ENCODE measurements at places on chromosomes 13 and 19.

- DNase-seq: no peak
Observed at GRCh38 chr13:98466634-98467236, 110.2 kb downstream of the STK24 start.

DNA sequence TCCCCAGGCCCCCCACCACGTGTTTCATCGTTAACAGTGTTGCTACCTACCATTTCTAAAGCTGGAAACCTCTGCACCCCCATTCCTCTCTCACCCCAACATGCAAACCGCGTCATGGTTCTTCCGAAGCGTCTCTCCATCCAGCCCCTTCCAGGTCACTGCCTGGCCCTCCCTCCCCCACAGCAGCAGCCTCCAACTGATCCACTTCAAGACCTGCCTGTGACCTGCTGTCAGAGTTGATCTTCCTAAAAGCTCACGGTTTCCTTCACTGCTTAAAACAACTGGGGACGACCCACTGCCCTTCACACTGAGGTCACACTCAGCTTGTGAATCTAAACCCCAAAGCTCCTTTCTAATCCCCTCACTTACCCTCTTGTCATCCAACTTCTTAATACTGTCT, 47.7 kb downstream of the STK24 start:
- DNase-seq: no peak

DNA sequence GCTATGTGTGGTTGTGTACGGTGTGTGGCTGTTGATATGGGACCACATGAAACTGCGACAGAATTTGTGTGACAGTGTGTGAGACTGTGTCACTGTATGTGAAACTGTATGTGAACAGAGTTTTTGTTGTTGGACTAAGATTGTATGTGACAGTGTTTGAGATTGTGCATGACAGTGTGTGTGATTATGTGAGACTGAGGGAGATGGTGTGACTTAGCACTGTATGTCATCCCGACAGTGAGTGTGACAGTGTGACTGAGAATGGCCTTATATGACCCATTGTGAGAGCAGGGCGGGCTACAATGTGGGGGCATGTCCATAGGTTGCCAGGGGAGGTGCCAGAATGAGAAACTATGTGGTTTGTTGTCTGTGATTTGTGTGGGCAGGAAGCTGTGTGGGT, 930 bp downstream of the ZNF583 start:
- DNase-seq: no peak

- no peak for DNase-seq
Observed at GRCh38 chr19:55647732-55648584, at the start of gene CCDC106. CCDC106 (plus strand) TSS chr19:55648212; CDS start chr19:55649047, 835 bp downstream.

- no peak for DNase-seq
Observed at GRCh38 chr19:12543855-12544254, 7.4 kb downstream of the ZNF564 start.

DNA sequence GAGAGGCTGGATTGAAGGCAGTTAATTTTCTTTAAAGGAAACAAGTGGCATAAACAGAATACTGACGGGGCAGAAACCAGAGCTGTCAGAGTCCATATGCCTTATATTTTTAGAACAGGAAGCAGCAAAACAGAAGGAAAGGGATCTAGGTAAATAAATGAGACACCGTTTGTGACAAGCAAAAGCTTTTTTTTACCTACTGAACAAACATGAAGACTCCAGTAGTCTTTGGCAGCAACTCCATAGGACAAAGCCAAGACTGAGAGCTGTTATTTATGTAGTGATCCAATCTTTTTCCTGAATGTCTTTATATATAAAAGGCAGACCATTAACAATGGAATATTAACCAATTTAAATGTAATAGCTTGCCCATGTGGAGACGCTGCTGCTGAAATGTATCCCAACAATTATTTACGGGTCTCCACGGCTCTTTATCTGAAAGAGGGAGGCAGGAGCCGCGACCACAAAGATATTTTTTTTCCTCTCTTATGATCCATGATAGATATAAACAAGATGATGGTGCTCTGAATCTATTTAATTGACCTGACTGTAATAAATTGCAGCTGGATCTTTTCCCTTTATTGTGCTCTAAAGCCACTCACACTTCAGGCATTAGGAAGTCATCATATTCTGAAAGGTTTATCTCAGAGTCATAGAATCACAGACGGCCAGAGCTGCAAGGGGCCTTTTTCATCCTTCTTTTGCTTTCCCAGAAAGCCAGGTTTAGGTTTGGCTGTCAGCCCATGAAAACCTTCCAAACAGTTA, 687.8 kb downstream of the EFNB2 start:
- no peak for DNase-seq

GRCh38 chr19:48284896-48285295, 15.0 kb downstream of the ZNF114 start:
- DNase-seq: no peak

DNA sequence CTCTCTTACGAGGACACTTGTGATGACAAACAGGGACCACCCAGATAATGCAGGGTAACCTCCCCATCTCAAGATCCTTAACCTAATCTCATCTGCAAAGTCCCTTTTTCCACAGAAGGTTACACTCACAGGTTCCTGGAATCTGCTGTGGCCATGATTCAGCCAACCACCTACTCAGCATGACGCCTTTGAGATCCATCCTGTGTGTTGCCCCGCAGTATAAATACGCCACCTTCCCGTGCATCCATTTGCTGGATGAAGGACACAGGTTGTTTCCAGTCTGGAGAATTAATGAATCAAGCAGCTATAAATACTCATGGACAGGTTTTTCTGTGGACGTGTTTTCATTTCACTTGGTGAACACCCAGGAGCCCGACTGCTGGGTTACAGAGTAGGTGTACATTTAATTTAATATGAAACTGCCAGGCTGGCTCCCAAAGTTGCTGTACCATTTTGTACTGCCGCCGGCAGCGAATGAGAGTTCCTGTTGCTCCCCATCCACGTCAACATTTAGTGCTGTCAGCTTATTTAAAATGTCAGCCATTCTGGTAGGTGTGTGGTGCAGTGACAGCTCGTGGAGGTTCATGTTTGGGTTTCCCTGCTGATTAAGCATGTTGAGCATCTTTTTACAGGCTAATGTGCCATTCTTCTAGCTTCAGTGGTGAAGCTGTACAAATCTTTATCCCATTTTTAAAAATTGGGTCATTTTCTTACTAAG, 40.2 kb downstream of the ELL start:
- no peak for DNase-seq

GRCh38 chr13:51552027-51552426, 32.2 kb upstream of the WDFY2 start:
- no peak for DNase-seq

DNA sequence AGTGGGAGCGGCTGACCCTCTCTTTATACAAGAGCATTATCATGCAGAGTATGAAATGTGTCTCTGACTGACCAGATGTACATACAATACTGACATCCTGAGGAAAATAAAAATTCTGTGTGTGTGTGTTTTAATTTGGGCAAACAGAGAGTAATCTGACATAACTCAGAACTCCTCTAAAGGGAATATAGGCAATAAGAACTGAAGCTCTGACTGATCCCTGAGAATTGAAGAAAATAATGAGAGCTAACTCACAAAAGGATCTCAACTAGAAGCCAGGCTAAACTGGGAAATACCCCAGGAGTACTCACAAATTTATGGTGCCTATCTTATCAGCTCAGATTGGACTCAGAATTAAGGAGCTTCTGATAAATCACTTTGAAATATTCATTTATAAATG, 539.9 kb downstream of the OLFM4 start:
- DNase-seq: no peak

DNA sequence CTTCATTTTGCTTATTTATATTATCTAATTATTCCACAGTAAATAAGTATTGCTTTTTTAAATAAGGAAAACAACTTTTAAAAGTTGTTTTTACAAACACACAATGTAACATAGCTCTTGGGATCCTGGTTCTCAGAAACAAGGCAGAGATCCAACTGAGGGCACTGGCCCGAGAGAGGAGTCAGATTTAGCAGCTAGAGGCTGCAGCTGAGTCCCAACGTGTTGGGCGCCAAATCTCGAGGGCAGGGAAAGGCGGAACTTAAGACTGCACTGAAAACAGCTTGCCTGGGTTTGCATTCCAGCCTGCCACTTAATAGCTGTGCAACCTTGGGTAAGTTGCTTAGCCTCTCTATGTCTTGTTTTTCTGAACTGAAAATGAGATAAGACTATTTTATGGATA, 16.4 kb upstream of the WASF3 start:
- DNase-seq: no peak

DNA sequence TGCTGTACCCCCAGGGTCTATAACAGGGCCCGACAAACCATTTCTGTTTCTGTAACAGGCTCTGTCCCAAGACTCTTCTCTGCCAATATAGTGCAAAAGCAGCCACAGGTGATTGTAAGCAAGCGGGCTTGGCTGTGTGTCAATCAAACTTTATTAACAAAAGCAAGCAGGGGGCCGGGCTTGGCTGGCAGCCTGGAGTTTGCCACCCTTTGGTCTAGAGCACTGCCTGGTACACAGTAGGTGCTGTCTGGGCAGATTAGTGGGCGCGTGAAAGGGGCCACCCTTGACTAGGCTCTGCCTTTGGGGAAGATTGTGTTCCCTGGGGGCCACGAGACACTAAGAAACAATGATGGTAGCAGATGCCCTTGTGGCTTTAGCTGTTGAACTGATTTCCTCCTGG, 27.4 kb downstream of the CCL25 start:
- DNase-seq: no peak

DNA sequence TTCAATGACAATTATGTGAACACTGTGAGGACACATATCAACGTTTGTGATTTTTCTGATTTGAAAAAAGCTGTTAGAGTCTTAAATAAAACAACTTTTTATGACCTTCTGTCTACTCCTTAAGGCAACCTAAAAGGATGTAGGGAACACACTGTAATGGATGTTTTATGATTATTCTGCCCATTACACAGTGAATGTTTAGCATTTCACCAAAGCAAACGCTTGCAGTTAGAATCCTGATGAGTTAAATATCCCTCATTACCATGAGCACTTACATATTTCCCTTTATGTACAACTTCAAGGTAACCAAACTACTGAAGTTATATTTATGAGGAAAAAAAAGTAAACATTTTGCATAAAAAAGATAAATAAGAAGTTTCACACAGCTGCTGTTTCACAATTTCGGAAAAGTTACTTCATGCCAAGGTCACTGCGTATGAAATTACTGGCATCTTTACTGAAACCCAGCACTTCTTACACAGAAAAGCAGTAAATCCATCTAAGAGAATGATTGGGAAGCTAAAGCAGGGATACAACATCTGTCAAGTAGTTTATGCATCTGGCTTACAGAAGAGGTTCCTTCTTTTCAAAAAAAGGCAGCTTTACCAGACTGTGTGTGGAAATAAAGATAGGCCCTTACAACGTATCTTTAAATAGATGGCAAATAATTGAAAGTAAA, 733.7 kb upstream of the ATXN8OS start:
- no peak for DNase-seq

DNA sequence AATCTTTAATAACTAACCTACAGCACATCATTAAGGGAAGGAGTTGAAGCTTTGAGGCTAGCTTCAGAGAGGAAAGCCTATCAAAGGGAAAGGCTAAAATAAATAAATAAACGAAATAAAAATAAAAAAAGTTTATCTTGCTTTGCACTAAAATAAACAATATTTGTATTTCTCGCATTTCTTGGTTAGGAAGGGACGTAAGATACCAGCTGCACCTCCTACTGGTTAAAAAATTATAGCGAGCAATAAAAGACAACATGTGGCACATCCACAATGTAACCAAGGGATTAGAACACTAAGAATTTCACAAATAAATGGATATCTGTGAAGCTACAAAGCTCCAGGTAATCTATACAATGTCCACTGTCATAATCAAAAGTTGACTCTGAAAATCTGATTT, 194.5 kb downstream of the DACH1 start:
- DNase-seq: no peak

GRCh38 chr13:111209613-111210012, 94.5 kb downstream of the ARHGEF7 start:
- DNase-seq: no peak

DNA sequence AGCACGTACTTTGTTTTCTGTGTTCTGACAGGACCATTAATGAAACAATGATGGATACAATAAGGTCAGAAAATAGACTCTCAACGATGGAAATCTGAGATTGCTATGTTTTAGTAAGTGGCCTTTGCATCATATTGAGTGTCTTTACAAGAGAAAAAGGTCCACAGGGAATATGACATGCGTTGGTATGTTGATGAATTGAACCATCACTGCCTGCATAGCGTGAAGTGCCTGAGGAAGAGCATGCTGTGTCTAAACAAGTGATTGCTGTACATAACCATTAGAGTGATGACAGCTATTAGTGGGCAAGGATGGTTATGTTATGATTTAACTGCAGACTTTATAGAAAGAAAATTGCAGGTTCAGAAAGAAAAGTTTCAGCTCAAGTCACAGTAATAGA, 623.2 kb downstream of the SLITRK5 start:
- DNase-seq: no peak

- DNase-seq: no peak
Observed at GRCh38 chr19:48216933-48217332, 38.8 kb downstream of the CARD8 start.

GRCh38 chr19:16333001-16333586, 8.5 kb downstream of the KLF2 start:
- DNase-seq: no peak

Data from omental fat pad (tissue), 4 donors.